H9 (cell line): ENCODE measurements at places on chromosomes 13 and 19. TPM values are rescaled to one million over a fixed set of nuclear protein-coding genes. Genes with fewer than 3 reads are reported as not detected.

The RGS9BP gene
- 0.09 and 0.13 TPM in 2 replicates for total RNA-seq

The PPM1N gene
- 7.7 and 8.1 TPM in 2 replicates for total RNA-seq

The CEACAM16 gene
- total RNA-seq, result not detected in 2 replicates

The TMPRSS9 gene
- 0.24 and 0.33 TPM in 2 replicates for total RNA-seq

The LAIR2 gene
- total RNA-seq, result not detected in 2 replicates

The IGFL2 gene
- not detected in 2 replicates for total RNA-seq

The UBE2L5 gene
- 0.20 TPM in 1 of 2 replicates, not detected in the other for total RNA-seq

The NTF4 gene
- total RNA-seq, result 2.1 and 2.3 TPM in 2 replicates

The CCNE1 gene
- 40.2 and 42.1 TPM in 2 replicates for total RNA-seq

The ZNF229 gene
- 5.6 and 7.4 TPM in 2 replicates for total RNA-seq

The LILRA1 gene
- not detected in 2 replicates for total RNA-seq

The ZNF570 gene
- 5.0 and 5.9 TPM in 2 replicates for total RNA-seq

The ERFL gene
- total RNA-seq, result 0.11 and 0.22 TPM in 2 replicates

The OR4F17 gene
- total RNA-seq, result not detected in 2 replicates

The PSG2 gene
- not detected in 2 replicates for total RNA-seq

The NCAN gene
- 1.5 and 1.6 TPM in 2 replicates for total RNA-seq

The PSG6 gene
- total RNA-seq, result not detected in 2 replicates

The FLT3 gene
- 0.33 and 0.44 TPM in 2 replicates for total RNA-seq

The ADGRE2 gene
- 1.2 and 1.4 TPM in 2 replicates for total RNA-seq

The SMAD9 gene
- 1.1 TPM in 2 replicates for total RNA-seq

The LRRC63 gene
- not detected in 2 replicates for total RNA-seq

The FCAR gene
- not detected in 2 replicates for total RNA-seq

The KLK3 gene
- not detected in 2 replicates for total RNA-seq

The AKT2 gene
- total RNA-seq, result 142 and 150 TPM in 2 replicates

The SPIB gene
- 30.2 and 33.3 TPM in 2 replicates for total RNA-seq

The PSG7 gene
- total RNA-seq, result not detected in 2 replicates

The KLK13 gene
- 3.0 and 4.2 TPM in 2 replicates for total RNA-seq

The C13orf46 gene
- total RNA-seq, result 0.15 and 0.55 TPM in 2 replicates

The NBEA gene
- 16.3 and 17.3 TPM in 2 replicates for total RNA-seq

The CEACAM3 gene
- not detected in 2 replicates for total RNA-seq

The IFNL2 gene
- total RNA-seq, result not detected in 2 replicates

The ERICH4 gene
- not detected in 2 replicates for total RNA-seq

The ZNF284 gene
- 2.6 and 3.0 TPM in 2 replicates for total RNA-seq

The TMIGD2 gene
- total RNA-seq, result 0.26 TPM in 1 of 2 replicates, not detected in the other

The ZNF546 gene
- 1.7 and 1.8 TPM in 2 replicates for total RNA-seq

The CYP4F11 gene
- total RNA-seq, result not detected in 2 replicates

The C19orf81 gene
- total RNA-seq, result 9.6 and 11.0 TPM in 2 replicates

The BLOC1S3 gene
- total RNA-seq, result 9.2 and 12.2 TPM in 2 replicates

The TGFBR3L gene
- total RNA-seq, result 5.5 and 6.5 TPM in 2 replicates

The RGCC gene
- total RNA-seq, result 0.46 TPM in 1 of 2 replicates, not detected in the other

The MYO16 gene
- total RNA-seq, result not detected in 2 replicates

The MUC16 gene
- total RNA-seq, result 0.22 and 0.29 TPM in 2 replicates

The C19orf67 gene
- total RNA-seq, result 0.39 and 0.72 TPM in 2 replicates

The SWSAP1 gene
- 3.8 and 5.2 TPM in 2 replicates for total RNA-seq
